Endothelial cell of umbilical vein (primary cell): ENCODE measurements at places on chromosomes 16 and 17. TPM values are rescaled to one million over a fixed set of nuclear protein-coding genes. Genes with fewer than 3 reads are reported as not detected.

LHX1 gene
- total RNA-seq: not detected in 2 replicates

SCN4A gene
- 0.40 TPM in 1 of 2 replicates, not detected in the other for total RNA-seq

MYH8 gene
- not detected in 2 replicates for total RNA-seq

GPT2 gene
- 16.1 and 17.9 TPM in 2 replicates for total RNA-seq

COL1A1 gene
- total RNA-seq: 0.07 and 0.23 TPM in 2 replicates

DNAAF8 gene
- total RNA-seq: 1.0 TPM in 1 of 2 replicates, not detected in the other

C16orf86 gene
- total RNA-seq: 0.62 and 1.2 TPM in 2 replicates

MLST8 gene
- 36.9 and 37.0 TPM in 2 replicates for total RNA-seq

SOX9 gene
- not detected in 2 replicates for total RNA-seq

KCNJ16 gene
- not detected in 2 replicates for total RNA-seq

AURKB gene
- total RNA-seq: 104 and 107 TPM in 2 replicates

HOXB1 gene
- total RNA-seq: not detected in 2 replicates

NPIPA2 gene
- total RNA-seq: 5.4 and 6.9 TPM in 2 replicates

RAC3 gene
- 34.1 and 35.4 TPM in 2 replicates for total RNA-seq

TEDC2 gene
- total RNA-seq: 12.7 and 15.2 TPM in 2 replicates

TMC8 gene
- total RNA-seq: 0.99 and 1.3 TPM in 2 replicates

CLDN6 gene
- not detected in 2 replicates for total RNA-seq

UMOD gene
- not detected in 2 replicates for total RNA-seq

FOXF1 gene
- 1.1 and 2.2 TPM in 2 replicates for total RNA-seq

CACNA1H gene
- not detected in 2 replicates for total RNA-seq

RSKR gene
- 19.9 and 20.1 TPM in 2 replicates for total RNA-seq

HEATR9 gene
- not detected in 2 replicates for total RNA-seq

ASPA gene
- not detected in 2 replicates for total RNA-seq

PIRT gene
- not detected in 2 replicates for total RNA-seq

ST6GALNAC1 gene
- 0.55 TPM in 1 of 2 replicates, not detected in the other for total RNA-seq

SSTR5 gene
- 0.24 TPM in 1 of 2 replicates, not detected in the other for total RNA-seq

KCTD2 gene
- 20.6 and 23.2 TPM in 2 replicates for total RNA-seq

HAP1 gene
- 0.23 and 0.24 TPM in 2 replicates for total RNA-seq

OTOA gene
- 0.22 TPM in 1 of 2 replicates, not detected in the other for total RNA-seq

TMC6 gene
- total RNA-seq: 58.0 and 72.4 TPM in 2 replicates

EZH1 gene
- 29.8 and 31.4 TPM in 2 replicates for total RNA-seq

SLC16A6 gene
- total RNA-seq: 0.74 and 0.91 TPM in 2 replicates

RHBDF1 gene
- 55.1 and 57.0 TPM in 2 replicates for total RNA-seq

CLDN9 gene
- not detected in 2 replicates for total RNA-seq

MC1R gene
- 3.2 and 4.0 TPM in 2 replicates for total RNA-seq

VAC14 gene
- 37.6 and 44.4 TPM in 2 replicates for total RNA-seq

NOTUM gene
- not detected in 2 replicates for total RNA-seq

ALOX15 gene
- total RNA-seq: not detected in 2 replicates

TNFRSF13B gene
- not detected in 2 replicates for total RNA-seq

CASKIN1 gene
- total RNA-seq: 0.35 and 0.58 TPM in 2 replicates

GPRC5B gene
- total RNA-seq: 24.3 and 42.3 TPM in 2 replicates

PHOSPHO1 gene
- total RNA-seq: 0.18 TPM in 1 of 2 replicates, not detected in the other

SAT2 gene
- total RNA-seq: 51.8 and 52.5 TPM in 2 replicates

CCL17 gene
- total RNA-seq: not detected in 2 replicates

CSF3 gene
- 2.4 and 2.9 TPM in 2 replicates for total RNA-seq

UBFD1 gene
- total RNA-seq: 64.8 and 69.9 TPM in 2 replicates

EPX gene
- total RNA-seq: not detected in 2 replicates

NEURL4 gene
- 34.2 and 44.9 TPM in 2 replicates for total RNA-seq

KRT33A gene
- total RNA-seq: not detected in 2 replicates

CRYBA1 gene
- total RNA-seq: not detected in 2 replicates

GJC1 gene
- total RNA-seq: 35.9 and 39.7 TPM in 2 replicates

MLX gene
- 40.3 and 40.9 TPM in 2 replicates for total RNA-seq

NPB gene
- total RNA-seq: 0.42 TPM in 1 of 2 replicates, not detected in the other

GCGR gene
- total RNA-seq: not detected in 2 replicates
